ENCODE measurements at places on chromosomes 4 and X.

- H3K27ac ChIP-seq: no peak overlapping the region
- H3K27me3 ChIP-seq: no peaks in the 10 kb centered on the region
- no peaks in the 10 kb centered on the region for H3K36me3 ChIP-seq
- H3K4me1 ChIP-seq: no peaks in the 10 kb centered on the region
- no peak for DNase-seq
Observed at GRCh38 chr4:139825523-139826014, 159.9 kb downstream of the MGST2 start.

DNA sequence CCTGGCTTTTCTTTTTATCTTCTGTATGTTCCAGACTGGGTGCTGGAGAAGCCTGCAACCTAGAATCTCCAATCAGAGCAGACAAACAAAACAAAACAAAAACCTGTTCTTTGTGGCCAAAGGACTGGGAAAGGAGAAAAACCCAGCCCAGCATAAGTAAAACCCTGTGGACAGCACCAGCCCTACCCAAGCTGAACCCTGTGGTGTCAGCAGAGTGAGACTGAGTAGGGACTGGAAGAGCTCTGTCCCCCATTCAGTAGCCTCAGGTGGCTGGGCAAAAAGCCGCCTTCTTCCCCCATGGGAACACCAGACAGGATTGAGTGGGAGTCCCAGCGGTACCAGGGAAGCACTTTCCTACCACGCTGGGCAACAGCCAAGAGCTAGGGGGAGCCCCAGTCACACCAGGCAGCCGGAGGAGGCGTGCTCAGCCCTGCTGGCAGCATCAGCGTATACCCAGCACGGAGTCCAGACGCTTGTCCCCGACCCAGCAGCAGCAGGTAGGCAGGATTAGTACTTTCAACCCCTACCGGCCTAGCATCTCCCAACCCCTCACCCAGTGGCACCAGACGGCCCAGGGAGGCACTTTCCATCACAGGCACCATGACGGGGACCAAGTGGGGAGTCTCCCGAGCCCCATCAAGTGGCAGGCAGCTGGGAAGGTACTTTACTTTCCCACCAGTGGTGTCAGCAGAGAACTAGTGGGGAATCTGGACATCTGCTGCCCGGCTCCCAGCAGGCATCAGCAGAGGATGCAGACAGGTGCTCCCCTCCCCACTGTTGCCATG is 8.6 kb upstream of the JADE3 start:
- no peaks in the 10 kb centered on the region for H3K36me3 ChIP-seq
- no peaks in the 10 kb centered on the region for H3K4me1 ChIP-seq
- H3K27me3 ChIP-seq: no peaks in the 10 kb centered on the region
- peak overlapping the region; percentile 42 for H3K4me3 ChIP-seq

DNA sequence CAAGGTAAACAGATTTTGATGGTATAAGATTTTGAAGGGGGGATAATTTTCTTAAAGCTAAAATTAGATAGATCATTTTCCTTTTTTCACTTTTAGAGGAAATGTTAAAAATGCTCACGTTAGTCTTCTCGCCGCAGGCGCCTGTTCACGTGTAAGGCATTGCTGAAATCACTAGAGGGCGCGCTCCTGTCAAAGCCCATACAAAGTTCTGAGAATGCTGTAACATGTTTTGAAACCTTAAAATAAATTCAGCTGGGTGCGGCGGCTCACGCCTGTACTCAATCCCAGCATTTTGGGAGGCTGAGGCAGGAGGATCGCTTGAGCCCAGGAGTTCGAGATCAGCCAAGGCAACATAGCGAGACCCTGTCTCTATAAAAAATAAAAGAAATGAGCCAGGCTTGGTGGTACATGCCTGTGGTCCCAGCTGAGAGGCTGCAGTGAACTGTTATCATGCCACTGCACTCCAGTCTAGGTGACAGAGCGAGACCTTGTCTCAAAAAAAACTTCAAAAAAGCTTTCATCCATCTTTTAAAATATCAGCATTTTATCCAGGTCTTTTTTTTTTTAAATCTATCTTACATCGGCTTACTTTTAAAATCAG is 138.0 kb downstream of the RBMX2 start:
- H3K4me1 ChIP-seq: no peaks in the 10 kb centered on the region
- no peak for DNase-seq
- H3K27me3 ChIP-seq: no peaks in the 10 kb centered on the region
- H3K4me3 ChIP-seq: no peak overlapping the region
- no peak overlapping the region for H3K27ac ChIP-seq
- no peaks in the 10 kb centered on the region for H3K36me3 ChIP-seq

- H3K4me1 ChIP-seq: peaks cover 11% of the 10 kb centered on the region
- no peak for DNase-seq
- no peak overlapping the region for H3K4me3 ChIP-seq
- no peaks in the 10 kb centered on the region for H3K27me3 ChIP-seq
- H3K36me3 ChIP-seq: no peaks in the 10 kb centered on the region
Observed at GRCh38 chrX:118503260-118504041, 7.8 kb downstream of the DOCK11 start.

- no peaks in the 10 kb centered on the region for H3K27me3 ChIP-seq
- no peaks in the 10 kb centered on the region for H3K36me3 ChIP-seq
- no peaks in the 10 kb centered on the region for H3K4me1 ChIP-seq
- no peak overlapping the region for H3K4me3 ChIP-seq
Observed at GRCh38 chr4:11456401-11456800, 27.7 kb upstream of the HS3ST1 start.

- H3K36me3 ChIP-seq: no peaks in the 10 kb centered on the region
- H3K4me1 ChIP-seq: no peaks in the 10 kb centered on the region
- no peak overlapping the region for H3K27ac ChIP-seq
- DNase-seq: no peak
- H3K4me3 ChIP-seq: no peak overlapping the region
Observed at GRCh38 chr4:132865458-132865857, 283.6 kb upstream of the PCDH10 start.

DNA sequence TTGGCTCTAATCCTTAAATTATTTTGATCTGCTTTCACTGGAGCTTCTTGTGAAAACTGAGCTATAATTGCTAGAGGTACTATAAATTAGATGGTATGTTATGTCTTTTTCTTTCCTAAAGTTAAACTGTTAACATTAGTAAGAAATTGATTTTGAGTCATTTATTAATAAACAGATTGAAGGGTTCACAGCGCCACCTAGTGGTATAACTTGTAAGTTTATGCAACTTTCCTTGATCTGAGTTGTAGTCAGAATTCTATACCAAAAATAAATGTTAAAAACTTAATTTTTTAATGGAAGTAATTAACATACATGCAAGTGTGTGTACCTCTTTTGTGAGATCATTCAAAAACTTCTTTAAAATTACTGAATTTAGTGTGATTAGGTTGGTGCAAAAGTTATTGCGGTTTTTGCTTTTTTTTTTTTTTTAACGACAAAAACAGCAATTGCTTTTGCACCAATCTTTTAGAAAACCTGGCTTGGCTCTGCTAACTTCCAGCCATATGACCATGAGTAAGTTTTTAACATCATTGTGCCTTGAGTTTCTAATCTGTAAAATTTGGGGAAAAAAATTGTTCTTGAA is 151.5 kb downstream of the CENPC start:
- no peak overlapping the region for H3K4me3 ChIP-seq
- no peak for DNase-seq
- no peaks in the 10 kb centered on the region for H3K4me1 ChIP-seq
- no peaks in the 10 kb centered on the region for H3K36me3 ChIP-seq
- H3K27ac ChIP-seq: no peak overlapping the region

GRCh38 chr4:137384476-137384875 is 147.8 kb downstream of the PCDH18 start:
- no peak overlapping the region for H3K27ac ChIP-seq
- H3K27me3 ChIP-seq: no peaks in the 10 kb centered on the region
- no peaks in the 10 kb centered on the region for H3K4me1 ChIP-seq
- H3K36me3 ChIP-seq: no peaks in the 10 kb centered on the region
- H3K4me3 ChIP-seq: no peak overlapping the region

- no peak for DNase-seq
- H3K4me1 ChIP-seq: peaks cover 5% of the 10 kb centered on the region
- H3K36me3 ChIP-seq: no peaks in the 10 kb centered on the region
- no peak overlapping the region for H3K4me3 ChIP-seq
- H3K27me3 ChIP-seq: no peaks in the 10 kb centered on the region
- no peak overlapping the region for H3K27ac ChIP-seq
Observed at GRCh38 chr4:140014284-140014683, 139.7 kb downstream of the MAML3 start.

DNA sequence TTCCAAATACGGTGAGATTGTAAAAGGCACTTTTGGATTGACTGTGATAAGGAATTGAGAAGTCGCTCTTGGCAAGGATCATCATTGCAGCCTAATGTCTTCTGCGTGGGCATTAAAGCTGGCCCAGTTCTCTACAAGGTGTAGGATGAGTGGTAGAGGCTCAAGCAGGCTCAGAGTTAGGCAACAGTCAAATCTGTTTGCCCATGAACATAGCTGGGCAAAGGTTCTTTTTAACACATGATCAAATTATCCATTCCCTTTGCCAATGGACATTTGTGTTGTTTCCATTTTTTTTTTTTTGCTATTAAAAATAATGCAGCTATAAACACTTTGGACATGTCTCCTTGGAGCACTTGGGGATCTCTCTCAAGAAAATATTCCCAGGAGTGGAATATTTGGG is 229.1 kb upstream of the FAT1 start:
- no peak overlapping the region for H3K4me3 ChIP-seq
- H3K4me1 ChIP-seq: peaks cover 6% of the 10 kb centered on the region
- H3K36me3 ChIP-seq: no peaks in the 10 kb centered on the region
- H3K27ac ChIP-seq: no peak overlapping the region
- no peaks in the 10 kb centered on the region for H3K27me3 ChIP-seq

GRCh38 chr4:69822198-69822597 is 37.7 kb downstream of the SULT1E1 start:
- H3K4me1 ChIP-seq: no peaks in the 10 kb centered on the region
- no peak overlapping the region for H3K4me3 ChIP-seq
- no peak overlapping the region for H3K27ac ChIP-seq

DNA sequence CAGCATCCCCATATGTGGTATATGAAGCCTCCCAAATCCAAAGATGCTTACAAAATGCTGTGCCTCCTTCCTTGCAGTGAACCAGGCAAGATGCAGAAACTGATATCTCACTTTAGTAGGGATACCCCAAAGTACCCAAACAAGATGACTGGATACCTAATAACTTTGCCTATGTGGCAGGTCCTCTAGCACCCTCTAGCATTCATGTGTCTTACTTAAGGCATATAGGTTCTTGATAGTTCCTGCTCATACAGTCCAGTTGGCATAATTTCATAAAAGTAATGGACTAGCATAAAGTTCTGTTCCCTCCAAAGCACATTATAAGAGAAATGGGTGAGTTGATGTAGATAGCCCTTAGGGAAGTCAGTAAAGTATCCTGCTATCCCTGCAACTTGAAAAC is 36.8 kb upstream of the SPP1 start:
- no peak overlapping the region for H3K4me3 ChIP-seq
- no peak overlapping the region for H3K27ac ChIP-seq
- H3K27me3 ChIP-seq: no peaks in the 10 kb centered on the region

GRCh38 chr4:144757969-144758368 is 112.0 kb downstream of the HHIP start:
- H3K4me1 ChIP-seq: no peaks in the 10 kb centered on the region
- H3K4me3 ChIP-seq: no peak overlapping the region
- no peaks in the 10 kb centered on the region for H3K36me3 ChIP-seq
- no peaks in the 10 kb centered on the region for H3K27me3 ChIP-seq
- DNase-seq: no peak

DNA sequence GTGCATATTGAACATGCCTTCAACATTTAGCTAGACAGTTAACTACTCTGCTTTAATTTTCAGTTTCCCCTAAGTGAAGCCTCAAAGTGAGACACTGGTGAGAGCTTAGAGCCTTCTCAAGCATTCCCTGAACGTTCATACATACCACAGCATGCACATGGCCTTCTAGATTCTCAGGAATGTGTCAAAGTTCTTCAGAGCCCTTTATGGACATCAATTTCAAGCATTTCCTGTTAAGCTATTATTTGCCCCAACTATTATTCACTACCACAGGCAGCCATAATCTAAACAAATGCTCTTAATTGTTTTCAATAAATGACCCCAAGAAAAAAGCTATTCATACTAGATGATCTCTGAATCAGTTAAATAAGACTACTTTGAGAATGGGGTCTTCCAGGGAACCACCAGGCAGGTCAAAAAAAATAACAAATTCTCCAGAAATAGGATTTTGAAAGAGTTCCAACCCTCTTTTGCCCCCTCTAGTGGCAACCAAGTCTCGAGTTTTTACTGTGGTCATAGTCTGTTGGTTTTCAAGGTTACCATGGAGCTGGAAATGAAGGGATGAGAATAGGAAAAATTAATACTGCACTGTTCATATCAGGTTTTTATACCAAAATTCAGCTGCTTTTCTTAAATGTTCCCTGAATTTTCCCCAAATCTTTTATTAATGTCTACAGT is 235.4 kb downstream of the RAB28 start:
- H3K4me1 ChIP-seq: no peaks in the 10 kb centered on the region
- H3K36me3 ChIP-seq: no peaks in the 10 kb centered on the region
- no peak overlapping the region for H3K4me3 ChIP-seq
- H3K27ac ChIP-seq: no peak overlapping the region

DNA sequence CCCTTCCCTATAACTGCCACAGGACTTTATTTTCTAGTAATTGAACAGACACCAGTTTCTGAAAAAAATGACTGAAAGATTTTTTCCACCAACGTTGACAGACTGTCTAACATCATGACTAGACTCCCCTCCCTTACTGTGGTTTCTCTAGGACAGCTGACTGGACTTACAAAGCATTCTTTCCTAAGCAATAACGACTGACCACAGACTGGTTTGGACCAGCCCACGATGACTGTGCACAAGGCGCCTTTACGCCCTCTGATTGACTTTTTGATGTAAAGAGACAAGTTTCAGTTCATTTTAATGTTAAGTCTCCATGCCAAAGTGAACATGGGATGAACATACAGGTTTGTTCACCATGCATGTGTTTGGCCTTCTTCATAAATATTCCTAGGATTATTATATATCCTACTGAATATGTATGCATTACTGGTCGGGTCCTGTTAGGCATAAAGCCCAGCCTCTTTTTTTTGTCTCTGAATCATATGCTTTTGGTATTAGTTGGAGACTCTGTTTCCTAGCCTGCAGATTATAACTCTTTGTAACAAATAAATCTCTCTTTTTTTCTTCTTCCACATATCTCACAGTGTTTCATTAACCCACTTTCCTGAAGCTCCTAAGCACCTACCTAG is 50.5 kb upstream of the UGT2B4 start:
- H3K27ac ChIP-seq: no peak overlapping the region
- no peaks in the 10 kb centered on the region for H3K27me3 ChIP-seq
- DNase-seq: no peak
- H3K4me3 ChIP-seq: no peak overlapping the region
- no peaks in the 10 kb centered on the region for H3K36me3 ChIP-seq

- no peak overlapping the region for H3K27ac ChIP-seq
- H3K4me3 ChIP-seq: no peak overlapping the region
- H3K36me3 ChIP-seq: no peaks in the 10 kb centered on the region
- no peak for DNase-seq
- no peaks in the 10 kb centered on the region for H3K4me1 ChIP-seq
Observed at GRCh38 chr4:103778221-103778620, 58.4 kb upstream of the TACR3 start.

DNA sequence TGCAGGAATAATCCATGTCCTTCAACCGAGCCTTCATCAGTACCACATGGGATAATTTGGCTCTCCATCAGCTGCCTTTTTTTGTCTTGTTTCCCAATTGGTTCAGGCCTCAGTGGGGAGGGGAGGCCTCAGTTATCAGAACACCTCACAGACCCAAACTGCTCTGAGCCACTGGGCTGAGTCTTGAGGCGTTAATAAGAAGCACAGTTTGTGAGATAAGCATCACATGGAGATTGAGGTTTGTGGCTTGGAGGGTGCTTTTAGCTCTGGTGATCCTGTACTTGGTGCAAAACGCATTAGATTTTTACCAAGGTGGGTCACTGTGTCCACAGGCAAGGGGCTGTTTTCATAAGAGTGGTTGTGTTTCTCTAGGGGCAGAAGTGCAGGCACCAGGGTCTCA is 82.8 kb upstream of the HPF1 start:
- H3K27ac ChIP-seq: no peak overlapping the region
- no peaks in the 10 kb centered on the region for H3K27me3 ChIP-seq
